Erythroblast (primary cell): ENCODE measurements at places on chromosomes 16 and 17.

DNA sequence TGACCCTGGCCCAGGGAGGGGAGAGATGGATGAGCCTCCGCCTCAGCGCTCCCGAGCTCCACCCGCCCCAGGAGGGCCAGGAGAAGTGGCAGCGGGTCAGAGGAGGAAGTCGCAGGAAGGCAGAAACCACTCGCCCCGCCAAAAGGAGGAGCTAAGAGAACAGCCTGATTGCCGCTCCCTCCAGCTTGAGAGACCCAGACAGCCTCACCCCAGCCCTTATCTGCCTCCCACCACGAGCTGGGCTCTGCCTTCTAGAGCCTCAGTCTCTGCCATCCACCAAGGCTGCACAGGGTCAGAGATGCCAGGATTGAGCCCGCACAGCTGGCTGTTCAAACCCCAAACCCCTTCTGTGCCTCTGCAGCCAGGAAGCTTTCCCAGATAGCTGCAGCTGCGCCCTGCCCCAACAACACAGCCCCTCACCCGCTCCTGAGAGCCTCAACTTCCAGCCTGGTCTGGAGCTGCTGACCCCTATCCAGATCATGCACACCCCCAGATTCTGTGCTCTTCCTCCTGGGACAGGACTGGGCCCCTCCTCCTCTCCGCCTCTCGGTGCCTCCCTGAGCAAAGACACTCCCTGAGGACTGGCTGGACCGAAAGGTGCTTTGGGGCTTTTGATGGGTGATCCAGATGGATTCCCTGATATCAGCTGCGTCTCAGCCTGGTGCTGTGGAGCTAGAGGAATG lies 1.0 kb upstream of the ATP2A3 start:
- peak; percentile 64 for DNase-seq

DNA sequence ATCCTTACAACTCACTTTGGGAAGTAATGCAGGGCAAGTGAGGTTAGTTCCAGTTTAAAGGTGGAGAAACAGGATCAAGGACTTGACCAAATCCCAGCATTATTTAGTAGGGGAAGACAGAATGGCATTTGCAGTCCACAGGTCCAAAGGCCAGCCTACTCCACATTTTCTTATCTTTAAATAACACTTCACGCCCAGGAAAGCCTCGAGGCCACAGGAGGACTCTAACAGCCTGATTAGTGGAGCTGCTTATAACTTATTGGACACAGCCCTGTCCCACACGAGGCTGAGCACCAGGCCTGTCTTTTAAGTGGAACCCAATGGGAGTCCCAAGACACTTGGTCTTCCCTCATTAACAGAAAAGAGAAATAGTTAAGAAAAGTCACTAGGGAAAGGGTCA lies 12.1 kb upstream of the HYDIN start:
- DNase-seq: no peak

GRCh38 chr16:10261077-10261476 lies 78.8 kb upstream of the GRIN2A start:
- DNase-seq: no peak

- DNase-seq: peak; percentile 61
These were observed 537 bp downstream of the PALB2 start for GRCh38 chr16:23640615-23640930.

- DNase-seq: no peak
These were observed 461.5 kb downstream of the WWOX start for GRCh38 chr16:78560997-78561396.

DNA sequence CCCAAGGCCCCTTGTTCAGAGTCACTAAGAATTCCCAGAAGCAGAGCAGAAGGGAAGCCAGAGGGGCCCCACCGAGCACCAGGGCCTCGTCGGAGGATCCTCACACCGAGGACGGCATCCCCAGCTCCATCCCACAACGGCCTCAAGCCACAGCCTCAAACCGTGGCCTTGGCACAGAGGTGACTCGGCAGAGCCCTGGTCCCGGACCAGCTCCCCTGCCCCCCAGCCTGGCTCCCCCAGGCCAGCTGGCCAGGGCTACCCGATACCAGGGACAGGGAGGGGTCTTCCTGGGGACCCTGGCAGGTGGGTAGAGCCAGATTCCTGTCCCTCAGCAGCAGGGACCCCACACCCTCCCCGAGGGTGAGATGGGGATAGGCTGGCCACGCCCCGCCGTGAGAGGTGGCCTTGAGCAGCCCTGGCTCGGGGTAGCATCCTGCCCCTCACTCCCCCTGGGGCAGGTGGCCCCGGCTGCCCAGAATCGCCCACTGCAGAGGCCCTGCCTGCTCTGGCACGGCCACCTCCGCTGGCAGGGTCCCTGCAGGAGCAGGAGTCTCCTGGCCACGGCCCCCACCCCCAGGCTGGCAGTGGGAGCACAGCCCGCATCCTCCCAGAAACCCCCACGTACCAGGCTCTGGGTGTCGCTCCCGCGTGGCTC lies 5.6 kb upstream of the PVALEF start:
- no peak for DNase-seq

DNA sequence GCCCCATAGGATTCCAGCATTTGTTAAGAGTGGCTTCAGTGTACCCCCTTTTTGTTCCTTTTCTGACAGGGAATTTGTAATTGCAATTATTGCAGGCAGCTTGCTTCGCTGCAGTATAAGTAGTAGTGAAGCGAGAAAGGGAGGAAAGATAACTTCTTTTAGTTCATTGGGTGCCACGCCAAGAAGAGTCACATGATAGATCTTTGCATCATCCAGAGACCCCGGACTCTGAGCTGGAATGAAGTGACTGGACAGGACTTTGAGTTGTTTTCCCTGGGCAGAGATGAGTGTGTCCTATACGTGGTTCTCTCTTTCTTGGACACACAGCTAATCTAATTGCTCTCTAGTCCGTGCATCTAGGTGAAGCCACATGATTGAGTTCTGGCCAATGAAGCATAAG lies 44.8 kb upstream of the PMFBP1 start:
- DNase-seq: no peak

DNA sequence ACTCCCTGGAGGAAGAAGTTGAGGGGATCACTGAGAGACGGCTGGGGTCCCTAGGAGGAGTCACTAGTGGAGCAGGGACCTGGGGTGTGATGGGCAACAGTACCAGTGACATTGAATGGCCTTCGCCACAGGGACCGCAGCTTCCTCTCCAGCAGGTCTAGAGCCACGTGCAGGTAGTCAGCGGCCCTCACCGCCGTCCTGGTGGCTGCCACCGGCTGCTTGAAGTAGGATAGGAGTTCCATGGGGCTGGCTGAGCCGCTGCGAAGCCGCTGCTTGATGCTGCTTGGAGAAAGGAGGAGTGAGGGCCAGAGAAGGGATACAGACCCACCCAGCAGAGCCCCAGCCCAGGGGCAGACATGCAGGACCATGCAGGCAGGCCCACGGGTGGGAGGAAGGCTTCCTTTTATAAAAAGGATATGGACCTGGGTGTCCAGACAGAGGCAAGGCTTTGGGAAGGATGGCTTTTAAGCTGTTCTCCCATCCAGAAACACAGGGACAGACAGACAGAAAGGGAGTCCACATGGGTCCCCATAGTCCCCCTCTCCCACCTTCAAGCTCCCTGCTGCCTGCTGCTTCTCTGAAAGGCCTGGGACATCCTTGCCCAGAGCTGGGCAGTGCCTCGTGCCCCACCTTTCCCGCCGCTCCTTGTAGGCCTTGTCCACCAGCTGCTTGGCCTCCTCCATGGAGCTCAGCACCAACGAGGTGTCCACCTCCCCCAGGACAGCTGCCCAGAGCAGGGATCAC lies 827 bp downstream of the MPO start:
- DNase-seq: no peak

DNA sequence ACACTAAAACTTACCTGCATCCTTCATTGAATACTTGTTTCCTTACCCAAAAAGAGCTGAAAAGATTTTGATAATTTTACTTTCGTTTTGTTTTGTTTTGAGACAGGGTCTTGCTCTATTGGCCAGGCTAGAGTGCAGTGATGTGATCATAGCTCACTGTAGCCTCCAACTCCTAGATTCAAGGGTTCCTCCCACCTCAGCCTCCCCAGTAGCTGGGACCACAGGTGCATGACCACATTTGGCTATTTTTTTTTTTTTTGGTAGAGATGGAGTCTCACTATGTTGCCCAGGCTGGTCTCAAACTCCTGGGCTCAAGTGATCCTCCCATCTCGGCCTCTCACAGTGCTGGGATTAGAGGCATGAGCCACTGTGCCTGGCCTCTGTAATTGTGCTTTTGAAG lies 10.0 kb upstream of the TCAP start:
- DNase-seq: no peak

DNA sequence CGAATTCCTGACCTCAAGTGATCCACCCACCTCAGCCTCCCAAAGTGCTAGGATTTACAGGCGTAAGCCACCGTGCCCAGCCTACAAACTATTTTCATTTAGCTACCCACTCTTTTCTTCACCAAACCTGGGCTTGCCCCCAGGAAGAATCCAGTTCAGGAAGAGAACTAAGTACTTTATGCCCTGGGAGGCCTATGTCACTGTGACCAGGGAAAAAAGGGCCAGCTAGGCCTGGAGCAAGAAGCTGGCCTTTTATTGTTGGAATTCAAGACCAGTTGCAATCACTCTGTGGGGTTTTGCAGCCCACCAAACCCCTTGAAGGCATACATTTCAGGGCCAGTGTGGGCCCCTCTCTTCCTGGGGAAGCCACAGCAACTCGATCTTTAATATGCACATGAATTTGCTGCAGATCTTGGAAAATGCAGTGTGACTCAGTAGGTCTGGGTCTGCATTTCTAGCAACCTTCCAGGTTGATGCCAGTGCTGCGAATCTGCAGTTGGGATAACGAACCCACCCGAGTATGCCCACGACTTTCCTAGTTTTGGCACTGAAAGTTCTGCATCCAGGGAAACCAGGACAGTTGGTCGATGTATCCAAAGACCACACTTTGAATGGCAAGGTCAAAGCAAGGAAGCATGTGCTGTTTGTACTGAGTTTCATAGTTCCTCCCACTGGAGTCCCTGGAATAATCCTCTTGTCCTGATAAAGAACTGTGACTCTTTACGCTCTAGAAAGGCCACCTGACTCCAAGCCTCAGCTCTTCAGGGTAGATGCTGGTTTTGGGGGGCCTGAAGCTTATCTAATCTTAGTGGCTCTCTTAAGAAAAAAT lies 7.2 kb upstream of the MRPS23 start:
- DNase-seq: no peak

DNA sequence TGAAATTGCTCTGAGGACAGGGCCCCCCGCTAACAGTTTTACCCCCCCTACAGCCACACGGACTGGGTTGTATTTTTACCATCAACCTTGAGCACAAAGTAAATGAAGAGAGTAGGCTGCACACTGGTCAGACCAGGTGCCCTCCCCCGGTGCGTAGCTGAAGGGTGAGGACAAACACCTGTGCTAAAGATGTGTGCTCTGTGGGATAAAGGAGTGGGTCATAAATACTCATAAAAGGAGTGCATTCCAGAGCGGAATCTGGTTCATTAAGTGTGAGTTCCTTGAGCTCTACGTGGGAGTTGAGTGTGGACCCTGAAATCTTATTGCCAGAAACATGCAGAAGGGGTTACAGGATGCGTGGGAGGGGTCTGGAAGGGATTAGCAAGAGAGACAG lies 217.0 kb downstream of the CCDC182 start:
- no peak for DNase-seq

DNA sequence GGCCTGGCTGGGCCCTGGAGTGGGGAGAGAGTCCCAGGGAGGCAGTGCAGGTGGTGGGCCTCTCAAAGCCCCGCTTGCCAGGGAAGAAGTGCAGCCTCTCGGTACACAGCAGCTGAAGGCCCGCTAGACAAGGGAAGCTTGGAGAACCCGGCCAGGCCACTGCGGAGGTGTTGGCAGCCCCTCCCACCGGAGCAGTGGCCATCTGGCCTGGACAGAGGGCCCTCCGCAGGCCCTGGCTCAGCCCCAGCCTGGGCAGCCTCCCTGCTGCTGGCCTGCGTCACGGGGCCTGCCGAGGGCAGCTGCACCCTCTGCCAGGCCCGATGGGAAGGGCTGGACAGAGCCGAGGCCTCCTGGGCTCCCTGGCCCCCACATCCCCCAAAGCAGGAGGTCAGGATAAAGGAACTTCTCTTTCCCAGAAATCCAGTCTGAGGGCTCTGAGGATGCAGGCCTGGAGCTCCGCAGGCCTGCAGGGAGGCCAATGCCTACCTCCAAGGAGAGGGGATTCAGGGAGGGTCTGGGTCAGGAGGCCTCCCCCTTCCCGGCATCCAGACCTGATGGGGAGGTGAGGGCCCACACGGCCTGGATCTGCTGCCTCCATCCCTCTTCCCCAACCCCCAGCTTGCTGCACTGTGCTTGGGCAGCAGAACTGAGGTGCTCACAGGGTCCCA lies 4.3 kb downstream of the SPPL2C start:
- no peak for DNase-seq

GRCh38 chr17:82090549-82091263 lies 7.3 kb downstream of the FASN start:
- no peak for DNase-seq

DNA sequence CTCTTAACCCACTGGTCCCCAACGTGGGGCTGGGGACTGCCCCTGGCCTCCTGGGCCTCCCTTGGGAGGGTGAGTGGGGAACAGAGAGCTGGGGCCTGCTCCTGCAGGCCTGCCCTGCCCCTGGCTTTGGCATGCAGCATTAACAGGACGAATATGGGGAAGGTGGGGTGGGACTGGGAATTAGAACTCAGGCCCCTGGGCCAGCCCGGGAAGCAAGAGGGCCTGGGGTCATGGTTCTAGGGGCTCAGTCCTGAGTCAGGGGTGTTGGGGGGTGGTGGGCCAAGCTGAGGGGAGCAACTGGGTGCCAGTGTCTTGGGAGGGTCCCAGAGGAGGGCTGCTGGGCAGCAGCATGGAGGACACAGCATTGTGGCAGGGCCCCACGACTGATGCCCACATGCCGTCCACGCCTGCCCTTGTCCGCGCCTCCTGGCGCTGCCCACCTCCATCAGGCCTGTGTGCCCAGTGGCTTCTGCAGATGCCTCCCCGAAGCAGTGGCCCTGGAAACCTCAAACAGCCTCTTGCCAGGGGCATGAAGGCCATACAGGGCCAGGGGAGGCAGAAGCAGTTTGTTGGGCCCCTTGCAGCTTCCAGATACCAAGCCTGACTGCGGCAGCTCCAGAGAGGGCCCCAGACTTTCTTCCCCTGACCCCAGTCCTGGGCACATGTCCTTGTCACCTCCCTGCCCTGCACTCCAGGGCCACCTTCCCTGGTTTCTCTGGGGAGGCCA lies 4.8 kb downstream of the MAP2K3 start:
- no peak for DNase-seq

- DNase-seq: no peak
These were observed 110.2 kb upstream of the ELAC2 start for GRCh38 chr17:13127921-13128602.

- DNase-seq: no peak
These were observed 4.2 kb upstream of the SUPT4H1 start for GRCh38 chr17:58356231-58356630.

- peak; percentile 82 for DNase-seq
These were observed 122.1 kb downstream of the SKAP1 start for GRCh38 chr17:48307814-48308411.

GRCh38 chr17:28901866-28902818 lies 737 bp downstream of the DHRS13 start:
- DNase-seq: peak; percentile 68

- no peak for DNase-seq
These were observed 549 bp downstream of the SLC26A11 start for GRCh38 chr17:80220736-80221215.
